Cerebellar cortex (tissue), 1 donor: ENCODE measurements at places on chromosomes 11 and 22.

DNA sequence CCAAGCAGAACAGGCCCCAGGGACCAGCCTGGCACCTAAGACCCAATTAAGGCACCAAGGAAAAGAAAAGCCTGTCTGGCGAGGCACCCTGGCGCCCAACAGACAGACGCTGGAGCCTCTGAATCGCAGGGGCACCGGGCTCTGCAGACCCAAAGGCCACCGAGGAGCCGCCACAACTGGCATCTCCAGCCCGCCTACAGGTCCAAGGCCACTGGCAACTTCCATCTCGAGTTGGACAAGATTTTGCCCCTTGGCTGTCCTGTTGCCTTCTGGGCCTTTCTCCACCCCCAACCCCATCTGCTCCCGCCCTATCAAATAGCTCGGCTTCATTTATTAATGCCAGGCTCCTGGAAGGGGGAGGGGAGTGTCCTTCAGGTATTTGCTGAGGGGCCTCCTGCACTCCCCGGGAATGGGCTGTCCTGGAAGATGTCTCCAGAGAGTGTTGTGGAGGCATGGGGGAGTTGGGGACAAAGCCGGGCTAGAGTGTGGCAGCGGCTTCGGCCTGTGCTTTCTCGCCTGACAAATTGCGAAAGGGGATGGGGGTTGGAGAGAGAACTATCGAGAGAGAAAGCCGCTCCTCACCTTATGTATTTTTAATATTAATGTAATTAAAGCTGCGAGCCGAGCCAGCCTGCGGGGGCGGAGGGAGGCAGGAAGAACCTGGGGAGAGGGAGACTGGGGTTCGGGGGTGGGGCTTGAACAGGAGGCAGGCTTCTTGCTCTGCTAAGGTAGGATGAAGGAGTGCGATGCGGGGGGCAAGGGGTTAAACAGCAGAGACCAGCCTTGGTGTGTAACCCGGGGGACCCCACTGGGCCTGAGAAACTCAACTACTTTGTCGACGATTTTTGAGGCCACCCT is 2.0 kb downstream of the DSCAML1 start:
- DNase-seq = no peak

DNA sequence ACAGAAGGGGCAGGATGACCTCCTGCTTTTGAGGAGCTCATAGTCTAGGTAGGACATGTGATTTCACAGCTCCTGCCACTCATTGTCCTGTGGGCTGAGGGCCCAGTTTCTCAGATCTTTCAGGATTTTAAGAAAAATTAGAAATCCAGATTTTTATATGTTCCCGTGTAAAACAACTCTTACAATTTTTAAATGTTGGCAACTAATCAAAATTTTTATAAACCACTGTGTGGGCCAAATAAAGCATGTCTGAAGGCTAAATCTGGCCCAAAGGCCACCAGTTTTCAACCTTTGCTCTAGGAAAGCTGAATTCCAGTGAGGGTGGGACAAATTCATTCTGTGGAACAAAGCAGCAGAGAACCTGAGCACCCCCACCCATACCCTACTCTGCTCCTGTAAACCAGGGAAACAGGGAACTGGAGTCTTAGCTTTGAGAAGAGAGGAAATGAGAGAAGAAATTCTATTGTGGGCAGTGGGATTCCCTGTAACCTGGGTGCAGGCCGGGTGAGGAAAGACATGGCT is 20.6 kb downstream of the LRRC32 start:
- DNase-seq = no peak

DNA sequence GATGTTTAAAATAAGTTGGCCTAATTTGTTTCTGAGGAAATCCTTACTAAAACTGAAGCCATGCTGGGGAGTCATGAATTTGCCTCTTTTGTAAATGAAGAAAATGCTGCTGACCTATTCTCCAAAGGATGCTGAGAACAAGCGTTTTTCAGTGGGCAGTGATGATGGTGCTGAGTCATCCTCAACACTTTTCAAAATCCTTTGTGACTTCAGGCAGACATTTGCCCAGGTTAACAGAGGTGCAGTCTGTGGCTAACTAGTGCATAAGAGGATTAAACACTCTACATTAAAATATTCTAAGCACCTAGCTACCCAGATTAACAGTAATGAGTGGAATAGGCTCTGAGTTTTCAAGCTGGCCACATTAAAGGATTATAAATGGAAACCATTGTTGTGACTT is 509.0 kb downstream of the DLG2 start:
- no peak for DNase-seq

GRCh38 chr11:18320617-18321016 is 1.3 kb downstream of the HPS5 start:
- no peak for DNase-seq

DNA sequence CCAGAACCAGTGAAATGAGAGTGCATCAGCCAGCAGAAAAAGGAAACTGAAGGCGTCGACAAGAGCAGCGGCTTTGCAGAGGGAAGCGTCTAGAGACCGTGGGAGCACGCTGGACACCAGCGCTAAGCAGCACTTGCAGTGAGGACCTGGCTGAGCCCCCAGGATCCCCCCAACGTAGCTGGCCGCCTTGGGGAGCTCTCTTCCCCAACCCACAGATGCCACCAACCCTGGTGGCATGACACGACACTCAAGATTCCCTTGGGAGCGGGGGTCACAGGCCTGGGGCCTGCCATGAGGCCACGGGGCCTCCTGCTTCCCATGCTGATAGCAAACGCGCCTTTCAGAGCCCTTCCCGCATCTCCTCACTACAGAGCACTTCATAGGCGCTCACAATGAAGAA is 13.4 kb upstream of the TESMIN start:
- no peak for DNase-seq

DNA sequence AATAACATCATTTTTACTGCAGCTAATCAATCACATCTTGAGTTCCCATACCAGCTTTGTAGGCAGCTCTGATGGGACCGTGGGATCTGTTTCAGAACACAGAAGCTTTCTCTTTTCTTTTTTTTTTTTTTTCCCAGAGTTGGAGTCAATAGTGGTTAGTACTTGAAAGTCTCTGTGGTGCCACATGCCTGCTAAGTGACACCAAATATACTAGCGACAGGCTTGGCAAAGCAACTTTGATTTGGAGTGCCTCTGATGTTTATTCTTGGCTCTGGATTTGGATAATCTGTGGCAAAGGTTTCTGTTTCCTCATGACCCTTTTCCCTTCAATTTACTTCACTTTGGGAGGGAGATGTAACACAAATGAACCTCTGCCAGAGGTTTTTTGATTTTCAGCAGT is 681.4 kb upstream of the TENM4 start:
- DNase-seq = no peak

- DNase-seq = no peak
These were observed 1.8 kb downstream of the OPCML start for GRCh38 chr11:133530501-133530835.
